Eye (tissue), 1 donor: ENCODE measurements at places on chromosomes 5 and 9.

GRCh38 chr5:9343146-9343850, 202.6 kb downstream of the SEMA5A start:
- no peak for DNase-seq

DNA sequence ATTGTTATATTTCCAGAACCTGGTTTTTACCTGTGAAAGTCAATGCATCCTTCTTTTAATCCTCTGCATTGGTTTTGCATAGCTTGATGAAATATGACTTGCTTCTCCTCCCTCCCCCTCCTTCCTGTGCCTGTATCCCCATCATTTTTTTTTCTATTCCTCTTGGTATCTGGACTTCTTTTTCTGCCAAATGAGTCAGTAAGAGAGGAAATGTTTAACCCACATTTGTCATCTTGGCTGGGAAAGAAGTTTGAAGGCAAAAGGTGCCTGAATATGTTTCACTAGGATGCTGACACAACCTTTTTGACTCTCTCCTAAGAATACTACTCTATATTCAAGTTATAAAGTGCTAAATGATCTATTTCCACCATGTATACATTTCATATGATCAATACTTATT, 35.5 kb upstream of the CDKN2B start:
- no peak for DNase-seq

GRCh38 chr5:173625673-173626504, 9.4 kb upstream of the BOD1 start:
- peak; percentile 64 for DNase-seq

- no peak for DNase-seq
Measured at GRCh38 chr5:170563824-170564567, 60.2 kb downstream of the KCNIP1 start.

GRCh38 chr5:13567819-13568218, 376.7 kb downstream of the DNAH5 start:
- no peak for DNase-seq

GRCh38 chr5:177607452-177608192, 7.7 kb downstream of the B4GALT7 start:
- peak; percentile 89 for DNase-seq

DNA sequence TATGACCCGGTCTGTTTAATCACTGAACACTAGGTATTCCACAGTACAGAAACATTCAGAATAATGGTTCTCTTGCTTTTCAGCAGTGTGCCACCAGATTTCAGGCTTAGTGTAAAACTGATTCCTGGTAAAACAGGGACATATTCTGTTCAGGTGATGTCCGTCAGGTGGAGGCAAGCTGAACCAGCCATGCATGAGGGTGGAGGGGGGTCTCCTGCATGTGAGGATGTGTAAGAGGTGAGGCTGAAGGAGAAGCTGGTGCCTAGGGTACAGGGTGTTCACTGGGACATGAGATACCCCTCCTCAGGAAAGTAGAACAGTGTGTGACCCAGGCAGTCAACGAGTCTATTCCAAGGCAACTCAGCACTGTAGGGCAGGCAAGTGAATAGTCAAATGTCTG, 563.9 kb downstream of the BNC2 start:
- no peak for DNase-seq

- DNase-seq: no peak
Measured at GRCh38 chr5:132473668-132474067, 16.9 kb downstream of the IRF1 start.

DNA sequence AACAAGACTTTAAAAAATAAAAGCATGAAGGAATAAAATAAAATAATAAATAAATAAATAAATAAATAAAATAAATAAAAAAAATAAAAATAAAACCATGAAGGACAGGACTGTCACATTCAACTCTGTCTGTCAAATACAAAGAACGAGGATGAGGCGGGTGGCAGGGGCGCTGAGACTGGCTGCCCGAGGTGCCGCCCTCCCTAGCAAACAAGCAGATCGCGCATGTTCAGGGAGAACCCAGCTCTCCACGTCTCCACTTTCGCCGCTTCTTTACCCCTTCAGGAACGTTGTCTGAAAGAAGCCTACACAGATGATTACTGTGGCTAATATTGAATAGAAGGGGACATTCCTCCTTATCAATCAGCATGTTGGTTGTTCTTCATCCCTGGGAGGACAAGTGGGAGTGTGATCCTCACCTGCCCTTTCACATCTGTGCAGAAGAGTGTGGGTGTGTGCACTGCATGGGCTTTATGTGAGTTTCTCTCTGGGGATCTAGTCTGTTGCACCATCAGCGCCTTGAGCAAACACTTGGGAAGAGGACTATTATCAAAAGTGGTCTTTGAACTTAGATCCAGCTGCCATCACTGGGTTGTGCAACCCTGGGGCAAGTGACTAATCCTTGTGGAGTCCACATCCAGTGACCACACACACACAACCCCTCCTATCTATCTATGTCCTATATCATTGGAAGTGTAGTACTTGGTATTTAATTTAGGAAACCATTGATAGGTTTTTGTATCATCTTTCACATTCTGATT, 399.2 kb downstream of the IRX2 start:
- DNase-seq: no peak

DNA sequence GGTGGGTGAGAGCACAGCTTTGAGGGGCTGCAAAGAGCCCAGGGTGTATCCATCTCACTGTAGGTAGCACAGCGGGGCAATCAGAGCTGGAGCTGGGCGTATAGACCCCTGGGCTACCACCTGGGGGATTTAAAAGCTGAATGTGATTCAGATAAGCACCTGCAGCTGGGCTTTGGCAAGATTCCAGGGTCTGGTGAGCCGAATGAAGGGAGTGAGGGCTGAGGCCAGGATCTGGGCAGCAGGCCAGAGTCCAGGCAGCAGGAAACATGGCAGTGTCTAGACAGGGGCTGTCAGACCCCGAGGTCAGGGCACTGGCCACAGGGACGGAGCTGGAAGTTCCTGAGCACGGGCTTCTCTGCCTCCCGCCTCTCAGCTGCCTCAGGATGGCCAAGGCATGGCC, 8.7 kb downstream of the ASS1 start:
- no peak for DNase-seq

- DNase-seq: peak; percentile 94
Measured at GRCh38 chr9:127741831-127742434, 6.8 kb upstream of the TOR2A start.
